ENCODE measurements at places on chromosomes 4 and X.

- DNase-seq = no peak
Measured at GRCh38 chrX:19721726-19722370, 165.6 kb downstream of the SH3KBP1 start.

GRCh38 chrX:643241-643595 is 12.6 kb downstream of the SHOX start:
- no peak for DNase-seq

GRCh38 chr4:160877087-160877790 is 1286.6 kb downstream of the FSTL5 start:
- DNase-seq = no peak

DNA sequence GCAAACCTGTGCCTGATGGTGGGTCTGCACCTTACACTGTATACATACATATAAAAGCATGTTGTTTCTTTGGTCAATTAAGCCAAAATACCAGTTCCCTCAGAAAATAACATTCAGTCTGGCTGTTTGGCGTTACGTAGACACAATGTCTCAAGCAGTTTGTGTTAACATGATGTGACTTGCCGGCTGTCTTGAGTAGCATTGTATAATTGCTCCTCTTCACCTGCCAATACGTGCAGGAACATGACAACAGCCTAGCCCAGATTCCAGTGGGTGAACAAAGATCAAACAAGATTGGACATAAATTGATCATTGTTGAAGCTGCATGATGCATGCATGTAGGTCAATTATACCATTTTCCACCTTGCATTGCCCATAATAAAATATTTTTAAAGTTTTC is 102.3 kb downstream of the F11 start:
- no peak for DNase-seq

DNA sequence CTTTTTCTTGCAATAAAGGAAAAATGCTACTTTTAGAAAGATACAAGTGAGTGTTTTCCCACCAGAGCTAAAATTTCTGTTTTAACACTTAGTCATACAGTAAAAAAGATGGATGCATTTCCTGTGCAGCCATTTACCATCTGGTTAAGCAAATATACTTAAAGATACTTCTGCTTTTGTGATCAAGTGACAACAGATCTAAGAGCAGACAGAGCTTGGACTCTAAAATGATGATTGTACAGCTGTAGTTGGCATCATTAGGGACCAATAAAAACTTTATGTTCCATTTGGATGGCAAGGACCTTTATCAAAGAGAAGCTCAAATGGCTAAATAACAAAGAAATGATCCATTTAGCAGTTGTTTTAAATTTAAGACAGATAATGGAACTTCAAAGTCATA is 270.8 kb downstream of the FSTL5 start:
- no peak for DNase-seq

GRCh38 chrX:77299549-77299948 is 147.6 kb upstream of the FGF16 start:
- no peak for DNase-seq

DNA sequence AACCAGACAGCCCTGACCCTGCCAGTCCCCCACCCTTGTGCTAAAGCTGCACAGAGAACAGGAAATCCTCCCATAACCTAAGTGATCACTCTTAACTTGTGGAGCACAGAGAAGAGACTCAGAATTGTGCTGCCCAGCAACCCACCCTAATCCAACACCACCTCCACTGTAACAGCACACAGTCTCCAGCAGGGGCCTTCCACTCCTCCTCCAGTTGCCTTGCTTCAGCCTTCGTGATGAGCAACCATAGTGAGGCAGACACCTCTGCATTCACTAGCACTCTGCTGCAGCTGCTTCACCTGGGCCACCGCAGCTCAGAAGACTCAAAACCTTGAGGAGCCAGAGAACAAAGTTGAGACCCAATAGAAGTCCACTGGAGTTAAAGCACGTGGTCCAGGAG is 7.9 kb upstream of the UGT2B4 start:
- DNase-seq = no peak

- no peak for DNase-seq
Measured at GRCh38 chrX:56615282-56615681, 51.9 kb downstream of the UBQLN2 start.

DNA sequence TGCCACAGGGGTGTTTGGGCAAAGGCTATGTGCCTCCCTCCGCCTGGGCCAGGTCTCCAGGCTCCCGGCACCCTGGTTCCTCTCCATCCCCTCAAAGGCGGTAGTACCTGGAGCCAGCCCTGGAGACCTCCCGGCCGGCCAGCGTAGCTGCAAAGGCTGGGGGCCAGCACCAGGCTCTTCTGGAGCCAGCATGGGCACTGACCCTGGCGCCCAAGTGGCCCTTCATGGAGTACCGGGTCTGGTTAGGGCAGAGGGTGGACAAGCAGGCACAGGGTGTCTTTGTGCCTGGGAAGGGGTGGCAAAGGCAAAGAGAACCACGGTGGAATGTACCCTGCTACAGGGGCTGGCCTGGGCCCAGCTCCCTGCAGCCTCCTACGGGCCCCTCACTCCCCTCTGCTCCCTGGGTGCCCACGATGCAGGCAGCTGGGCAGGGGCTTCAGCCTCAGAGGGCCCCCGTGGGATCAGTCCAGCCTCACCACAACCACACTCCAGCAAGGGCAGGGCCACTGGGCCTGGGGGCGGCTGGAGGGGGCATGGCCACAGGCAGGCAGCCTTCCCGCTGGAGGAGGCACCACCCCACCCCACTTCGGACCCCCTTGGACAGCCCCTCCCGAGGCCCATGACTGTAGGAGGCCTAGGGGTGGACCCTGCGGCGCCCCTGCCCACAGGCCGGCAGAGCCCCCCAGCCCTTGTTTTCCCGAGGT is 112.9 kb upstream of the NKX1-1 start:
- DNase-seq = no peak

- DNase-seq = no peak
Measured at GRCh38 chrX:132956421-132957210, 1.8 kb downstream of the HS6ST2 start.
